CD4-positive, alpha-beta T cell treated with Interleukin-6 for 4 hours (primary cell): ENCODE measurements at places on chromosomes 11 and 22.

DNA sequence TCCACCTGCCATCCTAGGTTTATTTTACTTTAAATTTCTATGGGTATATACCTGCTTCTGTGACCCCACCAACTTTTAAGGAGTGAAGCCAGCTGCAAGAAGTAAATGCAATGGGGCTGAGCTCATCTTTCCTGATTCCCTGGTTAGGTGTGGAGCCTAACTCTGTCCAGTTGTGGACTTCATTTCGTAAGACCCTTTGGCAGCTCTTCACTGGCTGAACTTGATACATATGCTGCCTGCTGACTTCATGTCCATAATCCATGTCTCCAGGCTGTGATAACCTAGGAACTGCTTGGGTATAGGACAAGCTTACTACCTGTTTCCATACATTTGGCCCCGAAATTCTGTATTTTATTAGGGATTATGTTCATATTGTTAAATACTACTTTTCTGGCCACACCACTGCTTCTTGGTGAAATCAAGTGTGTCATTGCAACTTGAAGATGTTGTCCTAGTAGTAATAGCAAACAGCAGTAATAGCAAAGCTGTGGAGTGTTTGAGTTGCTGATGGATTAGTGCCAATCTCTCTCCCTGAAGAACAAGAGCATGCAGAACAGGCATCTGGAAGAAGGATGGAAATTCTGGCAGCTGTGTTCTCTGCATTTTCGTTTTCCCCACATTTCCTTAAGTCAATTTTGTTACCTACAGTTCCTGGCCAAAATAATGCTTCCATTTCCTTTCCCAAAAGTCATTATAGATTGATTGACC, 31.2 kb downstream of the LDLRAD3 start:
- DNase-seq: no peak

DNA sequence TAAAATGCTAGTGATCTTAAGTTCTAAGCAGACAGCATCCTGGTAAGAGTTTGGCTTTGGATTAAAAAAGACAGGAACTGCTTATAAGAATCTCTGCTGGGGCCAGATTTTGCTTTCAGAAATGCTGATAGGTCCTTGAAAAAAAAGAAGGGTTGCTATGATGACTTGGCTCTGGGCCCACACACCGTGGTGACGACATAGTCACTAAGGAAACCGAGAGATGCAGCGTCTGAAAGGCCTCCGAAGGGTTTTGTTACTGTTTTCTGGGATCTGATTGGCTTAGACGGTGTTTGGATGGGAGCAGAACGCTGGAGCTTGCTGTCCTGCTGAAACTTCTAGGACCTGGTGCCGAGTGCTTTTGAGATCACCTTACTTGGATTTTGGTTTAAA, 8.4 kb downstream of the FAM118A start:
- peak; percentile 92 for DNase-seq

GRCh38 chr11:120590472-120590871, 78.9 kb downstream of the GRIK4 start:
- no peak for DNase-seq

- peak; percentile 37 for DNase-seq
Observed at GRCh38 chr11:83002053-83002452, 69.6 kb downstream of the RAB30 start.

DNA sequence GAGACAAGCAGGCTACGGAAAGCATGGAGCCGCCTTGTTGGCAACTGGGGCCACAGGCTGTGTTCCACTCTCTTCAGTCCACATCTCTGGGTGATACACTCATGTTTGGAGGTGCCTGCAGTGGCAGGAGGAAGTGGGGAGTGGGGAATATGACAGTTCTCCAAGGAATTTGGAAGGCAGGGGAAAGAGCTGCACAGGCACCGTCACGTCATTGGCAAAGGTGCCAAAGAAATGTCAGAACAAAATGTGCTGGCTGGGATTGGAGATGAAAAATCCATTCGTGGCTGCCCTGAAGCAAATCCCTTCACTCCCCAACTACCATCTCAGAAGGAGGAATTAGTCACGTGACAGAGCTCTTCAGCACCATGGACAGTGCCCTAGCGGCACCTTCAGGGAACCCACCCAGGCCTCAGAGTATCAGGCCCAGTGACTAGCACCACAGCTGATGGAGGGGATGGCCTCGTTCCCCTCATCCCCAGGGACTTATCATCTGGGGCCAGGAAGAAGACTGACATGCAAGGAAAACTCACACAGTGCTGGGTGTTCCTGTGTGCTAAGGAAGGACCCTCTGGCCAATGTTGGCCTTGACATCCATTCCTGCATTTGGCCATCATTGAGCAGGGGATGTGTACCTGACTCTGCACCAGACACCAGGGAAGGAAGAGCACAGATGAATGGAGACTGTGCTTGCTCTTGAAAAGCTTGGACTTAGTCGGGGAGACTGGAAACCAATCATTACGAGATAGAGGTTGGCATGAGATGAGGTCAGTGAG, 48.5 kb upstream of the PRDM11 start:
- peak; percentile 34 for DNase-seq

GRCh38 chr11:57983191-57983590, 40.5 kb upstream of the OR9Q1 start:
- DNase-seq: no peak

DNA sequence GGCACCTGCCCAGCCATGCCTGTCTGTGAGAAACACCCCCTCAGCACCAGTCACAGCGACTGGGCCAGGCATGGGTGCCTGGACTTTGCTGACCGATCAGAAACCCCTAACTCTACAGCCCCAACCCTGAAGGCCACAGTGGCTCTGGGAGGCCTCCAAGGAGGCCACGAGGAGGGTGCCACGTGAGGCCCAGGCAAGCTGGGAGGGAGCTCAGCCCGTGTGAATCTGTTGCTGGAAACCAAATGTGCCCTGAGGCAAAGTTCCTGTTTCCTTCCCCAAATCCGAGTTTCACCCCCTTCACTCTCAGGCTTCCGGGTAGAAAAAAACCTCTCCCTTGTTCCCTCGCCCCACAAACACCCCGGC, 1.3 kb downstream of the UNC93B1 start:
- DNase-seq: no peak

GRCh38 chr22:22865311-22866072, 22.1 kb upstream of the IGLL5 start:
- DNase-seq: peak; percentile 29

GRCh38 chr11:120403966-120404365, 67.8 kb downstream of the ARHGEF12 start:
- no peak for DNase-seq

DNA sequence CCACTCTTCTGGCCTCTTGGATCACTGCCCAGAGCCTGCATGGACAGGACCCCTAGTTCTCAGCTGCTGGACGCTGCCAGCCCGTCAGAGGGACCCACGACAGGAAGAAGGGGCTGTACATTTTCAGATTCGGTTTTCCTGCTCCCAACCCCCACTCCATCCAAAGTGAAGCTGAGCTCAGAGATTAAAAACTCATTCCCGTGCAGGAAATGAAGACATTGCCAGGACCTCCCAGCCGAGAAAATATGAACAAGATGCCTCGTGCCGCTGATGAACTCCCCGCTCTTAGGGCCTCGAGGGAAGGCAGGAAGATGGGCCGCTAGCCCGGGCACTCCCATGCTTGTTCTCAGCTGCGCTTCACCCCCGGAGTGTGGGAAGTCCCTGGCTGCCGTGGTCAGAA, 36.1 kb downstream of the RPUSD4 start:
- DNase-seq: no peak

- DNase-seq: no peak
Observed at GRCh38 chr11:85096939-85097338, 530.2 kb downstream of the DLG2 start.

DNA sequence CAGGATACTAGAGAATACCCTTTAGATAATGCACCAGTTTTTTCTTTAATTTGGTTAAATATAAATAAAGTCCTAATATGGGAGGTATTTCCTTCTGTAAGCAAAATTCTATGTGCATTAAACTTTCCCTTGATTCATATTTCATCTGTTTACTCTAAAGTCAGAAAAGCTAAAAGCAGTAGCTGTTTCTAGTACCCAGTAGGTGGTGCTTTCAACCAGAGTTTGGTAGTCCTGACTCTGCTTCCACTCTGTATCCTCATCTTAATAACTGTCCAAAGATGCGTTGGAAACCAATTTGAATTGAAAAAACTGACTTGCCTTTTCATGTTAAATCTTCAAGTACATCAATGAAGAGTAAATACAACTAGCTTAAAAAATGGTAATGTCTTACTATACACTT, 1065.2 kb downstream of the JRKL start:
- no peak for DNase-seq

GRCh38 chr11:99117603-99118002, 96.9 kb downstream of the CNTN5 start:
- no peak for DNase-seq

GRCh38 chr11:123505546-123506299, 75.7 kb downstream of the GRAMD1B start:
- no peak for DNase-seq

GRCh38 chr22:49345896-49346295, 481.8 kb downstream of the BRD1 start:
- no peak for DNase-seq

GRCh38 chr11:6584528-6584927, 18.9 kb downstream of the RRP8 start:
- no peak for DNase-seq

- DNase-seq: no peak
Observed at GRCh38 chr11:64447831-64448598, 89.1 kb downstream of the RPS6KA4 start.

DNA sequence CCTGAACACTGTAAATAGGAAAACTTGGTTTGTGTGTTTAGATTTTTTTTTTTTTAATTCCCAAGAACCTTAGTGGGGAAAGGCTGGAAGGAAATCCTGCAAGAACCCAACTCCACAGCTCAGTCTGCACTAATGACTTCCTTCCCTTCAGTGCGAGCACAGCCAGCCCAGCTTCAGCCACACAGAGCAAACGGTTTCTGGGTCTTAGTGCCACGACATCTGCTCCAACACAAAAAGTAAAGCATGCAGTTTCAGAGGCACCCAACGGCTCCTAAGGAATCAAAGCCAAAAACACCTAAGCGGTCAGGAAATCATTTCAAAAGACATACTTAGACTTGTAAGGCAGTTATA, 236.1 kb downstream of the TTC28 start:
- peak; percentile 52 for DNase-seq

DNA sequence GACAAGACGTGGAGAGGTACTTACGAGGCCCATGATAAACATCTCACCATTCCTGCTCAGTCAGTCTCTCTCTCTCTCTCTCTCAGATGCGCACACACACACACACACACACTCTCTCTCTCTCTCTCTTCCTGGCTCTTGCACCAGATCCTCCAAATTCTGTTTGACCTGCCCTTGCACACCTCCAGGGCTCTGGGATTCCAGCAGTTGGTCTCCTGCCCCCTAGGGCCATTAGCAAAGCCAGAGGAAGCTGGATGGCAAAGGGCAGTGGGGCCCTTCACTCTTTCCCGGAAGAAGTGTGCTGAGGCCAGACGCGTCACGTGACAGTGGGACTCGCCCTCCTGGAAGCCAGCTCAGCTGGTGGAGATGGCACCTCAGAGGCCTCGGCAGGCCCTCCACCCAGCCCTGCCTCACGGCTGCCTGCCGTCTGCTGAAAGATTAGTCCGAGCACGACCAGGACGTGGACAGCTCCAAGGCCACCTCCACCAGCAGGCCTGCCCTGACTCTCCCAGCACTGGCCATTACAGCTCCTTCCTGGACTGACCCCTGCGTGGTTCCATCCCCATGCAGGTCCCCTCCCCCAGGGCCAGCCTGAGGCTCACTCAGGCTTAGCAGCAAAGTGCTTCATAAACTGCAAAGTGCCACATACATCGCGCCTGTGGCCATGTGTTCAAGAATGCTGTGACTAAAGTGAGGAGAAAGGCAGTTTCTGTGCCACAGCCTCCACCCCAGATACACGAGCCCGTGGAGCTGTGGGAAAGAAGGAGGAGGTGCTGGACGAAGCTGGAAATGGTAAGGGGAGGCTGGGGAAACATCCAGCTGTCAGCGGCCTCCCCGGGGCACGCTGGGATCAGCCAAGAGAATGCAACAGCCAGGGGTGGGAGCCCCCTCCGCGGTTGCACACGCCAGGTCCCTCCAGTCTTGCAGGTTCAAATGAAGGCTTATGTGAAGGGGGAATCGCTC, 3.7 kb downstream of the PDGFB start:
- DNase-seq: peak; percentile 60

DNA sequence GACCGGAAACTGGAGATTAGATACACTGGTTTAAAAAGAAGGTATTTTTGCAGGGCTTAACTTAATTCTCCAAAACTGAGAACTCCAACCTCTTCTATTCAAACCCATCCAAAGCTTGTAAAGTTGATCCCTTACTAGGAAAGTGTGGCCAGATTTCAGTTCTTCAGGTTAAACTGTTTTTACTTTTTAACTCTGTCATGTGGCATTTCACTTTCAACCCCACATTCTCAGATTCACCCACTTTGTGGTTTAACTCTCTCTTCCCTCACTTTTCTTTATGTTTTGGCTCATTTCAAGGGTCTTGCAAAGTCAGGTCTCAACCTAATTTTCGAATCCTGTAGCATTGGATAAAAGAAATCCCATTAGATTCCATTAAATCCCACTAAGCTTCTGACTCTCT, 75.4 kb downstream of the MPPED2 start:
- DNase-seq: no peak

GRCh38 chr11:115279813-115280761, 224.1 kb downstream of the CADM1 start:
- no peak for DNase-seq

DNA sequence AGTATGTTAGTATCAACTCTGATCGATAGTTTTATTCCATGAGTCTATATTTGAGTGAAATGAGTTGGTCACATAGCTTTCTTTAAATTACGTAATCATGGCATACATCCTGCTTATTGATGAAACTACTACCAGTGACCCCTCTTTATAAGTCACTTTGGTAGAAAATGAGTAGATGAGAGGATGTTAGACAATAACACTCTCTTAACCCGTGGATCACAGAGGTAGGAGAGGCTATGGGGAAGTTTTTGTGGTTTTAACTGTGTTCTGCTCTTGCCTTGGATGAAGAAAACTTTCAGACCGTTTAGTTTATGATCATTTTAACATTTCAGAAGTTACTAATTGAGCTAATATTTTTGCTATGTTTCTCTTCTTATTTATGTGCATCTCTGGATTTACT, 34.0 kb downstream of the TBCEL start:
- DNase-seq: no peak

DNA sequence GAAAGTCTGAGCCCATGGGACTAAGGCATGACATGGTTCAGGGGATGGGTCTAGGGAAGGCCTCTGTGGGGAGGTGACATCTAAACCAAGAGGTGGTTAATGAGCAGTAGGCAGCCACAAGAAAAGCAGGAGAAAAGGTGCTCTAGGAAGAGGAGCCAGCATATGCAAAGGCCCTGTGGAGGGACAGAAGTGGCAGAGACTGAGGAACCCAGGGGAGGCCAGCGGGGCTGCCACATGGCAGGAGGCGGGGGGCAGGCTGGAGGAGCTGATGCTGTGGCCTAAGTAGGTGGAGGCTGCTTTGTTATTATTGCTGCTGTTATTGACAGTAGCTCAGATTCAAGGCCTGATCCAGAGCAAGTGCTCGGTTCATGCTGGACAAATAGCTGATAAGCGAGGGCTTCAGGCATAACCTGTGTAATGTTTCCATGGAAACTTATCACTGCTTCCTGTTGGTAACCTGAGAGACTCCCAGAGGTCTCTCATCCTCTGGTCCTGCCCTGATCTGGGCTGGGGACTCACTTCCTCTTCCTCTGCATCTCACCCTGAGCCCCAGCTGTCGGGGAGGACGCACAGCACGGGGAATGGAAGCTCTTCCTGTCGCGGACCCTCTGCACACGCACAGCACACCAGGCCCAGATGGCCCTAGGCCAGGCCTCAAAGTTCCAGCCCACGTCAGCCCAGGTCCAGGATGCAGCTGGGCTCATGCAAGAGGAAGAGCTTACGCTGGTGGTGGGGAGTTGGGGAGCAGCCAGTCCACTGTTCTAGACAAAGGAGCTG, 75.2 kb upstream of the TP53I11 start:
- peak; percentile 13 for DNase-seq
